ENCODE measurements at places on chromosomes 16 and 17.

DNA sequence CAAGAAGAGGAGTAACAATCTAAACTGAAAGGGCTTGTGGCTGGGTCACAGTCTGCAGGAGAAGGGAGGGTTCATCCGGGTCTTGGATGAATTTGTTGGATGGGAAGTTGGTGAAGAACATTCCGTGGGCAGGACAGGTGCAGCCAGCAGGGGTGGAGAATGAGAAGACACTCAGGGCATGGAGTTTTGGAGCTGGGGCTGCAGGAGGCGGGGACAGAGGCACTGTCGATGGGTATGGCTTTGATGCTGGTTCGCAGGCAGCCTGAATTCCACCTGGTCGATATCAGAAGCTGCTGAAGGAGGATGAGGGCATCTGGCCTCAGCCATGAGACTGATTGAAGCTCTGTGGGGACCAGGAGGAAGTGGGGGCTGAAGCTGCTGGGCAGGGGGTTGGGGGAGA is 36.1 kb upstream of the CBFA2T3 start:
- no peak for DNase-seq

DNA sequence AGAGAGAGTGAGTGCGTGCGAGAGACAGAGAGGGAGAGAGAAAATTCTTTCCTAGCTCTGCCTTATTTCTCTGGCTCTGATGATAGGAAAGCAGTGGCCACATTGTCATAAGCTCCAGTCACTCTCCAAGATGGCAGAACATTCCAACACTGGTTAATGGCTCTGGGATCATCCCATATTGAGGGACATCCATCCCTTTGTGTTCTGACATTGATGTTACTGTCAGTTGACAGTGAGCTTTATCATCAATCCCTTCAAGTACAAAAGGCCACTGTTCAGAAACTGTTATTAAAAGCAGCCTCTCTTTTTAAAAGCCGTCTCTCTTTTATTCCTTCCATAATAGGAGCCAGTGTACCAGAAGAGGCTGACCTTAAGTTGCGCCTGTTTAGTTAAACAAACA is 1084.9 kb upstream of the RBFOX1 start:
- DNase-seq, result no peak

DNA sequence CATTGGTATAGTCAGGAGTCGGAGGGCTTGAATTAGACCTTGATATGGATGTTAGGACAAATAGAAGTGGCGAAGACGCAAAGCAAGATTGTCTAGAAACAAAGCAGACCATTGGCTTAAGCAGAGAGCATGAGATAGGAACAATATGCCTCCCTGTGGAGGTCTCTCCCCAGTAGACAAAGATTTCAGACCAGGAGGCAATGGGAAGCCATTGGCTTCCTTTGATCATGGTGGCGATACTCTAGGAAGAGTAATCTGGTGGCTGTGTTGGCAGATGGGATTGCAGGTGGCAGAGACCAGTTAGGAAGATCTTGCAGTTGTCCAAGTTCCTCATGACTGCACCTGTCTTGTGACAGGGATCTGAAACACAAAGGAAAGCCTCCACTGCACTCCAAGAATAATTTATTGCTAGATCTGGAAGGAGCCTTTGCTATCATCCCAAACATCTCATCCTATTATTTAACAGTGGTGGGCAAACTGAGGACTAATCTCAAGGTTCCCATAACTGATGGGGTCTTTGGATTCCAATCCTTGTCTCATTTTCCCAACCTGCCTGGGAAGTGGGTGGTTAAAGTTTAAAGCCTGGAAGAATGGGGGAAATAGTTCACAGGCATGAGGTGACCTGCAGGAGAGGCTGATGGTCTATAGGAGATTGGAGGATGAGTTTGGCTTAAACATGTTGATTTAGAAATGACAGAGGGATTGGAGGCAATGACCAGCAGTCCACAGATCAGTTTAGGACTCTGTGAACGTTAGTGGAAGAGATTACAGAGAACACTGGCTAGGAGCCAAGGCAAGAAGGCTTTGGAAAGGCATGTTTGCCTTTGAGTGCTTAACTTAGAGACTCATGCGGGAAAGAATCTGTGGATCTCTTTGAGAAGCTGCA is 37.0 kb downstream of the HLF start:
- DNase-seq, result no peak

DNA sequence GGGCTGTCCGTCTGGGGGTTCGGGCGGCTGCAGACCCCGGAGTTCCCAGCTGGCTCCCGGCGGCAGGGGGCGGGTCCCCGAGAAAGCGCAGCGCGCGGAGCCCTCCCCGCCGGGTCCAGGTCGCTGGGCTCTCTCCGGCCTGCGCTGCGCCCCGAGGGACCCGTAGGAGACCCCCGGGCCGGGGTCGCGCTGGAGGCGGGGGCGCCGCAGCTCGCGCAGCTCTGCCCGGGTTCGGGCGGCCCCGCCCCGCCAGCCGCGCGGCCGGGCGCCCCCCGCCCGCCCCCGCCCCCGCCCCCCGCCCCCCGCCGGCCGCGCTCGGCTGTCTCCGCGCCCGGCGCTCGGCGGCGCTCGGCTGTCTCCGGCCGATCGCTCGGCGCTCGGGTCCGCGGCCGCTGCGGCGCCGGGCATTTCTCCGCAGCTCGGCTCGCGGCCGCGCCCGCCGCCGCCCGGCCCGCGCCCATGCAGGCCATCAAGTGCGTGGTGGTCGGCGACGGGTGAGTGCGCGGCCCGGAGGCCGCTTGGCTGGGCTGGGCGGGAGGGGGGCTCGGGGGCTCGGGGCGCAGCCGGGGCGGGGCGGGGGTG is at the start of gene RAC3:
Gene RAC3 (plus strand): TSS at position 376 of the 582 bp plus-strand sequence. CDS start 84 bp downstream, at position 460.
- no peak for DNase-seq

DNA sequence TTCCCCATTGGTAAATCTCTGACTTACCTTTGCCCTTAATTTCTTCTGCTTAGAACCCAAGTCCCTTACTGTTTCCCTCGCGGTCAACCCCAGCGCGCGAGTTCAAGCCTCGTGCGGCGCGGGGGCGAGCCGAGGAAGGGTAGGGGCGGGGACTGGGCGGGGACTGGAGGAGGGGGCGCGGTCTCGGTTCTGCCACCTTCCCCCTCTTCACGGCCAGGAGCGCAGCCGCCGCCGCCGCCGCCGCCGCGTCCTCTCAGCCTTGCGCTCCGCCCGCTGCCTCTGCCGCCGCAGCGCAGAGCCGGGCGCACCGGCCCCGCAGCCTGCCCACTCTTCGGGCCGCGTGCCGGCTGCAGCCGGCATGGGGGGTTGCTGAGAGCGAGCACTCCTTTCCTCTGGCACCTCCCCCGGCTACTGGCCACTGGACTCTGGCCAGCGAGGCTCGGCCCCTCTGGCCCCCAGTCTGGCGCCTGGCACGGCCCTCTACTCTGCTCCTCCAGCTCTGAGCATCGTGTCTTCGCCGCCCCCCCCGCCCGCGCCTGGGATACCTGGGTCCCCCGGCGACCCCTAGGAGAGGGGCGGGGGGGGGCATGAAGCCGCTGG is at the start of gene RAPGEFL1:
Gene RAPGEFL1 (plus strand): TSS at position 196 of the 600 bp plus-strand sequence. CDS start 392 bp downstream, at position 588.
- DNase-seq, result no peak

Measured in fibroblast of the conjunctiva (primary cell).